Stimulated activated CD8-positive, alpha-beta memory T cell treated with anti-CD3 and anti-CD28 coated beads, Interleukin-4, amount 100 ng/mL, for 4 hours (primary cell): ENCODE measurements at places on chromosomes 6 and 20.

- DNase-seq, result no peak
Measured at GRCh38 chr6:157790548-157791160, 32.4 kb upstream of the SNX9 start.

GRCh38 chr6:42834056-42834455, 45.4 kb upstream of the RPL7L1 start:
- no peak for DNase-seq

GRCh38 chr20:10510216-10510615, 75.1 kb downstream of the SLX4IP start:
- DNase-seq, result no peak

DNA sequence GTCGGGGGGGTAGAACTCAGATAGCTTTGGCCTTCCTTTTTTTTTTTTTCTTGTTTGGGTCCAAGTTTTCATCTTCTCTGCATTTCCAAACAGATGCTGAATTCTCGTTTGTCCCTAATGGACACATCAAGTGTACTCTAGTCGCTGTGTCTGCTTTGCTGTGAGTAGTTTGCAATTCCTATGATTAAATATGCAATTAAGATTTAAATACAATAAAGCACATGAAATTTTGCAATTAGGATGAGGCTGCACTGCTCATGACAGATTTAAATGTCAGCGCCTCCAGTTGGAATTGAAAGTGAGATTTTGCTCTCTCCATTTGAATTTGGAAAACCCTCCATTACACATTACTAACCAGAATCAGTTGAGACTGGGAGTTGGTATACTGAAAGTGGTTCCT, 70.4 kb downstream of the PFDN4 start:
- DNase-seq, result no peak

DNA sequence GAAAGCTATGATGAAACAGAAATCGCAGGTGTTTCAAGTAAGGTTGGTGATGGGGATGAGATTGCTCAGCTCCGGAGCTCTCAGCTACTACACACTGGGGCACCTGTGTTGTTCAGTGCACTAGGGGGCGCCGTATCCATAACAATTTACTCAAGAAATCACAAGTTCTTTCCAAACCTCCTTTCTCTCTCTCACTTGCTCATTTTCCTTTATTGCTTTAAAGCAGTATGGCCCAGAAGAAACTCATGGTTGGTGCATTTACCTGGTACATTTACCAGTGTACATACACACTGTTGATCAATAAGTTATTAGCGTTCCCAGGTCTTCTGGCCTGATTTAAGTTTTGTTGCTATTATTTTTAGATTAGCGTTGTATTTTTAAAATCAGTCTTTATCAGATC, 235.2 kb upstream of the TAB2 start:
- DNase-seq, result peak; percentile 82

GRCh38 chr6:168420084-168420483, 20.9 kb upstream of the SMOC2 start:
- DNase-seq, result no peak

DNA sequence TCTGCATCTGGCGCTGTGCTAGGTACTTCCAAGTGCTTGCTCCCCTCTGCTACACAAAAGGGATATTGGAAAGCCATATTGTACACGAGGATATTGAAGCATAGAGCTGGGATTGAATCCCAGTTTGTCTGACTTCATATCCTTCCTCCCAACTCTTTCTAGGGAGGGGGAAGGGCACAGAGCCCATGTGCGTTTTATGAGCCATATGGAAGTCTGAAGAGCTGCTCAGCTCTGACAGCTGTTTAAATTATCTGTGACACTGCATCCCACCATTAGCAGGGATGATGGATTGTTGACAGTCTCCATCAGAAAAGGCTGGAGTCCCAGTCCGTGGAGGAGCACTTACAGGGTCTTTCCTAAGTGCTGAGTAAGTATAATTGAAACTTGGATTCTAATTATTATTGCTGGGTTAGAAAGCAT, 18.4 kb downstream of the TIAM2 start:
- no peak for DNase-seq

- no peak for DNase-seq
Measured at GRCh38 chr6:160005861-160006540, 37.1 kb downstream of the IGF2R start.

DNA sequence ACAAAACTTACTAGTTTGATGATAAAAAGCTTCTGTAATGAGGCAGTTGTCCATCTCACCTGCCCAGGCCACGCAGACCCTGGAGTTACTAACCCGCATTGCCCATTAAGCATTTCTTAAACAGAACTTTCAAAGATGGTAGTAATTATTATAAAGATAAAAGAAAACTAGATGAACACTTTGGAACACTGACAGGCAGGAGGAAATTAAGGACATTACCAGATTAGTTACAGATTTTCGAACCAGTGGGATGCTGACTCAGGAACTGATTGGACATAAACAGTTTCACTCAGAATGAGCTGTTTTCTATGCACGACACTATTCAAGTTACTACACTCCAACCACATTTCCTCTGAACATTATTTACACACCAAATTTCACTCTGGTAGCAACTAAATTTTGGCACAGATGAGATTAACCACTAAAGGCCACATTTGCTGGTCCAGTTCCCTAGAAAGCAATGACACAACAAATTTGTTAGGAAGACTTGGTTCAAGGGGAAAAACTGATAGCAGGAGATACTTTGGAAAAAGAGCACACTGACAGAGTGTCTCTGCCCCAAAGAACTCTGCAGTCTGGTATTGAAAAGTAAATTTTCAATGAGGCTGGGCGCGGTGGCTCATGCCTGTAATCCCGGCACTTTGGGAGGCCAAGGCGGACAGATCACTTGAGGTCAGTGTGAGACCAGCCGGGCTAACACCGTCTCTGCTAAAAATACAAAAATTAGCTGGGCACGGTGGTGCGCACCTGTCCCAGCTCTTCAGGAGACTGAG, 3.0 kb downstream of the ROMO1 start:
- no peak for DNase-seq

DNA sequence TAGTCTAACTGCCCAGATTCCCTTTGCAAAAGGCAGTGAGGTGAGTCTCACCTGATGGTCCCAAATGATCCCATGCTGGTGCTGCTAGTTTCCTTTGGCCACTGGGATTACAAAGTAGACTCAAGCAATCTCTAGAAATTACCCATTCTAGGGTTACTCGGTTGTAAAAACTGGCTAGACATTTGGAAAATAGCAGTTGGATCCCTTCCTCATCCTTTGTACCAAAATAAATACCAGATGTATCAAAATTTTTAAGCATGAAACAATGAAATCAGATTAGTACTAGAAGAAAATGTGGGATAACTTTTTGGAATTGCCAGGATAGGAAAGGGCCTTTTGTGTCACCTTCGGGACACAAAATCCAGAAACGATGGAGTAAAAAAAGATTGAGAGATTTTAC, 112.9 kb upstream of the TOP1 start:
- DNase-seq, result no peak

GRCh38 chr20:57198132-57199072, 68.0 kb downstream of the BMP7 start:
- no peak for DNase-seq

DNA sequence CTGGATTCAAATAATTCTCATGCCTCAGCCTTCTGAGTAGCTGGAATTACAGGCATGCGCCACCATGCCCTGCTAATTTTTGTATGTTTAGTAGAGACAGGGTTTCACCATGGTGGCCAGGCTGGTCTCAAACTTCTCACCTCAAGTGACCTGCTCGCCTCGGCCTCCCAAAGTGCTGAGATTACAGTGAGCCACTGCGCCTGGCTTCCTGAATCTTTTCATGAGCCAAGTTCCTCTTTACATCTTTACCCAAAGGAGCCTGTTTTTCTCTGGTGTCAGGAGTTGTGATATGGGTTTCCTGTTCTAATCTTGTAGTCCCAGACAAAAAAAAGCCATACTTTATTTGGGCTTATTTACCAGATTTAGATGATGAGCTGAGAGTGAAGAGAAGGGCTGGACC, 34.4 kb downstream of the PCNA start:
- no peak for DNase-seq

DNA sequence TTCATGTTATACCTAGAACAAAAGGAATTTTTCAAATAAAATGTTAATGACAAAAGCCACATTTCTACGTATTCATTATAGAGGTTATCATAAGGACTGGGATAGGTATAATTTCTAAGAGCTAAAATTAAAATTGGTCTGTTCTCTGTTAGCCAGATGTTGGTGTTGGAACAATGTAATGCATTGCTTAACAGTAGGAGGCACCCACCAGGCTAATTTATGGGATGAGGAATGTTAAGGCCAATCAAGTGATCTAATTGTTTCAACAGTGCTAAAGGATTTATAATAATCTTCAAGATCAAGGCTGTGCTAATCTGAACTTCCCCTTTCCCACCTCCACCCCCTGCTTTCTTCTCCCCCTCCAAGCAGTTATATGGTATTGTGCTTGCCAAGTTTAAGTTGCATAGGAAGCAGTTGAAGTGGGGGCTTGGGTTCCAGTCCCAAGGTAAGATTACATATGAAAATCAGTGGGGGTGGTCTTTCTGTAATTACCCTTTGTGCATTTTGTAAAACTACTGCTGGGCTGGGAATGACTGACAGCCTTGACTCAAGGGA, 89.2 kb upstream of the BACH2 start:
- DNase-seq, result no peak

DNA sequence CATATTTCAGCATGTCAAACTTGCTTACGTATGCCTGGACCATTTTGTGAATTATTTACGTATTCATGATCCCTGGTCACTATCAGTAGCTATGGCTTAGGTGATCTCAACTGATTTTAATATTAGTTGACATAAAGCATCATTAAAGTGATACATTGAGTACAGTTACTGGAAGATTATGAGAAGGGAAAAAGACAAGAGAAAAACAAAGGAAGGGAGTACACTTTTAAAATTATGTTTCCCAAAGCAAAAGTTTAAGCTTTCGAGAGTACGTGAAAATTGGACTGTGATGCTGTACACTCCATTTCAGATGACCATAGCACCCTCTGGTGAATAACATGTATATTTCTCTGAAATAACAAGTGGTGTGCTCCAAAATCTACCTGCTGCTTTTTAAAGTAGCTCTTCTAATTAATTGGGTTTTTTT, 215.0 kb upstream of the HSF2 start:
- no peak for DNase-seq

DNA sequence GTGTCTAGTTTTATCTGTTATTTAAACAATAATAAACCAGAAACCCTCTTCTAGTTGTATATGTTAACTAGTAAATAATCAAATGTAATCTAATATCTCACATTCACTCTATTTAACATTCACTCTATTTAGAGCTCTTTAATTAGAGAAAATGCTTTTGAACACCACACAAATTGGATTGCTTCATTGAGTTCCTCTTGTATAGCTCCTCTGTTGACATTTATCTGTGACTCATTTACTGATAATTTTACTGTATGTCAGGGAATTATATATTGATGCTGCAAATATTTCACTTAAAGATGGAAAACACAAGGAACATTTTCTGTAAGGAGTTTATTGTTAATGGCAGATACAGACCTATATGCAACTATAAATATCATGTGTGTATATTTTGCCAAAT, 594.6 kb downstream of the COL12A1 start:
- no peak for DNase-seq

GRCh38 chr20:13029687-13030375, 21.1 kb downstream of the SPTLC3 start:
- DNase-seq, result no peak
